8988T (cell line): ENCODE measurements at places on chromosomes 2 and 18.

DNA sequence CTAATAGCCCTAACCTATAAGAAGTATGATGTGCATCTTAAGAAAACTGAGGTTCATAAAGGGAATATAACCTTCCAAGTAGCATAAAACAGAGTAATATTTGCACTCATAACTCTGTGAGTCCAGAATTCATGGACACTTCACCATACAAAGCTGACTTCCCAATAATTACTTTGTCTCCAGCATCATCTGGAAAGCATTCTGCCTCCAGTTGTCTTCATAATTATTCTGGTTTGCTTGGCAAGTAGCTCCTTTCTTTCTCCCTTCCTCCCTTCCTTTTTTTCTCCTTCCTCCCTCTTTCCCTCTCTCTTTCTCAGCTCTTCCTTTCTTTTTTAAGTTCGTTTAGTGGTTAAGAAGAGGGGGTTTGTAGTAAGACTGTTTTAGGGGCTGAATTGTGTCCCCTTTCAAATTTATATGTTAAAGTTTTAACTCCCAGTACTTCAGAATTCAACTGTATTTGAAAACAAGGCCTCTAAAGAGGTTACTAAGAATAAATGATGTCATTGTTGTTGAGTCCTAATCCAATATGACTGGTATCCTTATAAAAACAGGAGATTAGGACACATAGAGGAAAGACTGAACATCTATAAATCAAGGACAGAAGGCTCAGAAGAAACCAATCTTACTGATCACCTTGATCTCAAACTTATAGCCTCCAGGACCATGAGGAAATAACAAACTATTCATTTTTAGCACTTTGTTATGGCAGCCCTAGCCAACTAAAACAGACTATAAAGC lies 28.9 kb downstream of the TFPI start:
- DNase-seq, result no peak

DNA sequence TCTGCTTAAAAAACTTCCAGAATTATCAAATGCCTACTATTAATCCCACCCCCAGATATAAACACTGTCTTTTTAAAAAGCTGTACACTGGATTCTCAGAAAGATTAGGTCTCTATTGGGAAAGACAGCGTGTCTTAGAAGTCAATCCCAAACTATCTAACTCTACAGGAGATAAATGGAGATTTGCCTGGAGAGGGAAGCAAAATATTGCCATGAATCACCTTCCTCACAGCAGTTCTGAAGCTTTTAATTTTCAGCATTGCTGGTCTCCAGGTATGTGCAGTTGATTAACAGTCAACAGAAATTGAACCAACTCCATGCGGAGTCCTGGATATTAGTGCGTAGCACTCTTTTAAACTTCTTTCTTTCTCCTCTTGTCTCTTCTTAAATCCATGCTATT lies 122.2 kb downstream of the DSC3 start:
- DNase-seq, result no peak

- no peak for DNase-seq
Measured at GRCh38 chr2:49111006-49111405, 43.3 kb downstream of the FSHR start.

- DNase-seq, result no peak
Measured at GRCh38 chr2:102421890-102422759, 835 bp upstream of the IL18RAP start.

GRCh38 chr2:120383191-120383590 lies 37.3 kb downstream of the INHBB start:
- no peak for DNase-seq

DNA sequence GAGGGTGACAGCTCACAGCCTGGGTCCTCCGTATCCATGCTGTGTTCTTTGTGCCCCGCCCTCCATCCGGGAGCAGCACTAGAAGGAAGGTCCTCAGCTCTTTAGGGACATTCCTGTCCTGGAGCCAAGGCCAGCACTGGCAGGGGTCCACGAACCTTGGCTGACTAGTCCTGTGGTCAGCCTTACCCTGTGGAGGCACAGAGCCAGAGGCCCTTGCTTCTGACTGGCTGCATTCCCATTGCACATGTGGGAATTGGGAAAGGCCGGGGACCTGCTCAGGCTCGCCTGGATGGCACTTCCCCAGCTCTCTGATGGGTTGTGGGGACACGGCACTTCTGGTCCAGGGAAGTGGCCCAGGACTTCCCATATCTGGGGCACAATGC lies 24.9 kb upstream of the RHOB start:
- no peak for DNase-seq

- DNase-seq, result no peak
Measured at GRCh38 chr18:33755391-33755790, 177.4 kb downstream of the ASXL3 start.

DNA sequence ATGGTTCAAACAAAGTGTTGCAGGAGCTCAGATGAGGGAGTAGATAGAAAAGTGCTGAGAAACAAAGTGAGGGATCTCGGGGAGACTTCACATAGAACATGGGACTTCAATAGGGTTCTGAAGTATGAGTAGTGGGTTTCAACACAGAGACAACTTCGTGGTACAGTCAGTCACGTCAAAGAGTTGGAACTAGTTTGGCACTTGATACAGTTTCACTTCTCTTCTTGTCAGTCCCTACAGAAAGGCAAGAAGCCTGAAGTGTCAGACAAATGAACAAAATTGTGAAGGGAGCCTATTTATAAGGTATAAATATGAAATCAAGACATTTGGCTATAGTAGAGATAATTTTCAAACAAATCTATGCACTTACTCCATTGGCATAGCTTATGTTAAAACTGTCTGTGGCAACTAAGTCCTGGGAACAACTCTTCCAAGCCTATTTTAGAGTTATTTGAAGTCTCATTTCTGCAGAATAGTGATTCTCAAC lies 338.0 kb downstream of the TDRD15 start:
- no peak for DNase-seq
